ENCODE measurements at places on chromosomes 12 and 14.

DNA sequence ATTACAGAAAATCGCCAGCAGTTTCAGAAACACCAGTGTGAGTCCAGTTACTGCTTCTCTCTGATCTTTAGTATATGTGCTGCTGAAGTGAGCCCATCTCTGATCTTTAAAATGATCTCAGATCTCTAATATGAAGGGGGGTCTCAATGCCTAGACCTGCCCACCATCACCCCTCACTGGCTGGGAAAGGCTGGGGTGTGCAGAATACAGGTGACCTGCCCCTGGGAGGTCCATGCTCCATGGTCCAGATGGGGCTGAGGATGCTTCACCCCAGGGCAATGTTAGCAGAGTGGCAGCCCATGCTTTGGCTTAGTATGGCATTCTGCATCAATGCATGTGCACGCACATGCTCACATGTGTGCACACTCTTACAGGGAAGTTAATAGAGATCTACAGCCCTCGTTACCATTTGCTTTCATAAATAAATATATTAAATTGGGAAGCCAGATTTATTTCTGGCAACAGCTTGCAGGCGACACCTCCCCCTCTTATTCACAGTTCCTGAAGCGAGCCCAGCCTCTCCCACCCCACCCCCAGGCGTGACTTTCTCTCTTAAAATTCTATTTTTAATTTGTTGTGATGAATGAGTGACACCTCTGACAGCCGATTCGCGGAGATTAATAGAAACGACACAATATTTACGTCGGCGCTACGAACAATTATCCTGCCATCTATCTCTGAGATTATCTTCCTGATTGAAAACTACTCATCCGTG, 104.7 kb upstream of the ESRRB start:
- DNase-seq: no peak

DNA sequence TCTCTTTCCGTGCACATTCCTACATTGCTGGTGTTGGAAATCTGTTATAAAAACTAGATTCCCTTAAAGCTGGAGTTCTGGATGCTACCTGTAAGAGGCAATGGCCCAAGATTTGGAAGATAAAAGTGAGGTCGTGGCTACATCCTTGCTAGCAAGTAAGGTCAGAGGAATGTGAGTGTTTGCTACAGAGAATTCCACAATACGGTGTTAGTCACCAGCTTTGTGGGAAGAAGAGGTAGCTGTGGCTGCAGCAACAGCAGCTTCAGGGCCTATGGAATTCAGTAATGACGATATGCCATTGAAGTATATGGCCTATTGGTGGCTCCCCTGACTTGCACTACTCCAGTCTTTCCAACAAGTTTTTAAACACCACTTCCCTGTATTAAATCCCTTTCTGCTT, 227.7 kb upstream of the TMEM260 start:
- peak; percentile 91 for DNase-seq

DNA sequence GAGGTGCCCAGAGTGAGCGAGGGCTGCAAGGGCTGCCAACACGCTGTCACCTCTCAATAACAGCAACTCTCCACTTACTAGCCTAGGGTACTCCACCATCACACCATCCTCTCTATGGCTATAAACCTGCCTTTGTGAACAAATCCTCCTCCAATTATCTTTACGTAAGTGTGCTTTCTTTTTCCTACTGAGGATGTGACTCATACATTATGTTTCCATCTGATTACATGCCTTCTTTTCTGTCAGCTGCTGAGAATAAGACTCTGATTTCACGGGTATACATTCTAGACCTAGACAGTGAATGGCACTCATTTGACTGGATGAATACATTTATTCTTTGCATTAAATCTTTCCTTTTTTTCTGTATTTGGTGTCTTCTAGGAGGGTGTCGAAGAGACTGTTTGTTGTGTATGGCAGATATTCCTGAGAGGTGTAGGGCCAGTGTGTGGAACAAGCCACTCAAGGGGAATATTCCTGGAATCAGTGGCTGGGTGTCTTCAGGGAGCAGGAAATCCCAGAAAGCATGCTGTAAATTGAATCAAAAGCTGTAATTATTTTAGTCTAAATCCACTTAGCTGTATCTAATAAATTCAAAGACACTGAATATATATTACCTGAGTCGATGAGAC, 327.3 kb upstream of the TMTC1 start:
- DNase-seq: peak; percentile 48

DNA sequence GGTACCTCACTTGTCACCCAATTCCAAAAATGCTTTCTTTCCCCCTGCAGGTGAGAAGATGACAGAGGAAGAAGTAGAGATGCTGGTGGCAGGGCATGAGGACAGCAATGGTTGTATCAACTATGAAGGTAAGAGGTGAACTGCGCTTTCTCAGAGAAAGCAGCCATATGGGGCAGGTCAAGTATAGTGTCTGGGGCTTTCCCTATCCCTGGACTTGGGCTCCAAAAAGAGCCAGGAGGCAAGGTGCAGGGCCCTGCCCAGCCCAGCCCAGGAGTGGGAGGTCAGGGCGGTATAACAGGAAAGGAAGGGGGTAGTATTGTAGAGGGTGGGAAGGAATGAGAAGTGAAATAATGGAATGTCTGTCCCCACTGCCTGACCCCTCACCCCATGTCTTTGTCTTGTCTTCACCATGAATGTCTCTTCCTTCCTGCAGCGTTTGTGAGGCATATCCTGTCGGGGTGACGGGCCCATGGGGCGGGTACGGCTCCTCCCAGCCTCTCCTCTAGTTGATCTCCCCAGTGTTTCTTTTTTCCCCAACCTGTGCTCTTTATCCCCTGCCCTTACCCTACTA, 2.1 kb downstream of the MYL6 start:
- DNase-seq: no peak

DNA sequence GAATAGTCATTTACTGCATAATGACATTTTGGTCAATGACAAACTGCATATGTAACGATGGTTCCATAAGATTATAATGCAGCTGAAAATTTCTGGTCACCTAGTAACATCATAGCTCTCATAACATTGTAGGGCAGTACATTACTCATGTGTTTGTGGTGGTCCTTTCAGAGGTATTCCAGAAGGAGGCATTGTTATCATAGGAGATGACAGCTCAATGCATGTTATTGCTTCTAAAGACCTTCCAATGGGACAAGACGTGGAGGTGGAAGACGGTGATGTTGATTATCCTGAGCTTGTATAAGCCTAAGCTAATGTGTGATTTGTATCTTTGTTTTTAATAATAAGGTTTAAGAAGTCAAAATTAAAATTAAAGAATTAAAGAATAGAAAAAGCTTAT, 43.8 kb upstream of the TSPAN11 start:
- DNase-seq: peak; percentile 33

GRCh38 chr14:93493054-93493453, 62.3 kb downstream of the UNC79 start:
- DNase-seq: no peak

- DNase-seq: no peak
Measured at GRCh38 chr12:1836854-1837421, 16.6 kb downstream of the LRTM2 start.

DNA sequence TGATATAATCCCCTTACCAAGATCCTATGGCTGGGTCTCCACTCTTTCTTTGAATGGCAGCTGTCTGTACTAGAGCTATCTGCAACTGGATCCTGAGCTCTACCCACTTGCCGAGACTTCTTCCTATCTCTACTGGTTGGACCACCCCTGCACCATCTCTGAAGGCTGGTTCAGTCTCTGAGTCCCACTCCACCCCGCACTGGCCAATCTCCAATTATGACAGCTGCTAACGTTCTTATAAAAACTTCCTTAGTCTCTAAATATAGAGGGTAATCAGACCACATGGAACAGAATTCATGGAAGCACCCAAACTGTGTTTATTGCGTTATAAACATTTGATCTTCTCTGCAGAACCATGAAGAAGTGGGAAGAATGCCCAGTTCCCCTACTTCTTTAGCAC, 186.6 kb upstream of the EEA1 start:
- peak; percentile 72 for DNase-seq

DNA sequence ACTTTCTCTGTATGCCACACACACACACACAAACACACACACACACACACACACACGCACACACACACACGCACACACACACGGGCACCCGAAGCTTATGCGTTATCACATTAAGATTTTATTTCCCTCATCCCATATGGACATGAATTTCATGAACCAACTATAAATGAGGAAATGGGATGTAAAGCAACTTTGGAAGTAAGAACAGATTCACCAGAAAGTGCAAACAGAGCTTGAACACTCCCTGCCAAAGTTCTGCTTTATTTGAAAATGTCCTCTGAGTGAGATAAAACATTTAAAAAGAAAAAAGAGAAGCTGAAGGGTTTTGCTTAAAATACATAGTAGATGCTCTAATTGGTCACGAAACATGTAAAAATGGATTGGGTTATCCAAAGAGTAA, 90.4 kb upstream of the OTX2 start:
- no peak for DNase-seq

DNA sequence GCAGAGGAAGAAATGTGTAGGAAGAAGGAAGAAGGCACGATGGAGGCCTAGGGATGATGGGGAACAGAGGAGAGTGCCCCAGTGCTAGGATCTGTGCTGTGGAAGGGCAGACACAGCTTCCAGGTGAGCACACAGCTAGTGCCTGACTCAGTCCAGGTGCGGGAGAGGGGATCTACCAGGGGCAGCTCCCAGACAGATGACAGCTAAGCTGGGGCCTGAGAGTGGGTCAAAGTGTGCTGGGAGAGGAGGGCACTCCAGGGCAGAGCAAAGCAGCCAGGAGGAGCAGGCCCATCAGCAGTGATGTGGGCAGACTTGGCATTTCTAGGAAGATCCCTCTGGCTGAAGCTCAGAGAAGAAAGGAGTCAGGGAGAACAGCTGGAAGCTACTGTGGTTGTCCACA, 36.7 kb downstream of the LRTM2 start:
- no peak for DNase-seq

DNA sequence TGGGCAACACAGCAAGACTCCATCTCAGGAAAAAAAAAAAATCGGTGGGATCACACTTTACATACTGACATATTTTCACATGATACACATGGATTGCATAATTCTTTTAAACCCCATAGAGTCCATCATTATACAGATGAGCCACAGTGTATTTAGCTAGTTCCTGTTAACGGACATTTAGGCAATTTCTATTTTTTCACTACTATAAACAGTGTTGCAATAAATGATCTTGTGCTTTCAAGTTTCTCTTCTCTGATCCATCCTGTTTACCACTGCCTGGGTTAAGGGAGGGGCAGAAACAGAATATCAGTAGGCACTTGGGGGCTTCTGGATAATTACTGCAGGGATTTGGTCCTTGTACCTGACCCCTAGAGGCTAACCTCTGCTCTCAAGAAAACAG, 43.4 kb upstream of the SPTLC2 start:
- no peak for DNase-seq

DNA sequence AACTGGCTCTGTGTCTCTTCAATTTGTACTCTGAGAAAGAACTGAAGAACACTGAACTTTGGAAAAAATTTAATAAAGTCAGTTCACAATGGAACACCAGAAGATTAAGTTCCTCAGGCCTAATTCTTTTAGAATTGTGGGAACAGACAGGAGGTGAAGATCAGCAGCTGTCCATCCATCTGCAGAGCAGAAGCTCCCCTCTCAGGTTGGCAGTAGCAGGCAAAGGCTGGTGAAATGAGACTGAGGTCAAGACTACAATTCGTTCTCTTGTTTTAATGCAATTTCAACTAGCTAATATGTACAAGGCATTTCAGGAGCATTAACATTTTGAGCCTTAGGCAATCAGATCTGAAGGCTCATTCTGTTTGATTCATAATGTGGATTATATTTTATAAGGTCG, 10.3 kb upstream of the TRHDE start:
- DNase-seq: no peak

DNA sequence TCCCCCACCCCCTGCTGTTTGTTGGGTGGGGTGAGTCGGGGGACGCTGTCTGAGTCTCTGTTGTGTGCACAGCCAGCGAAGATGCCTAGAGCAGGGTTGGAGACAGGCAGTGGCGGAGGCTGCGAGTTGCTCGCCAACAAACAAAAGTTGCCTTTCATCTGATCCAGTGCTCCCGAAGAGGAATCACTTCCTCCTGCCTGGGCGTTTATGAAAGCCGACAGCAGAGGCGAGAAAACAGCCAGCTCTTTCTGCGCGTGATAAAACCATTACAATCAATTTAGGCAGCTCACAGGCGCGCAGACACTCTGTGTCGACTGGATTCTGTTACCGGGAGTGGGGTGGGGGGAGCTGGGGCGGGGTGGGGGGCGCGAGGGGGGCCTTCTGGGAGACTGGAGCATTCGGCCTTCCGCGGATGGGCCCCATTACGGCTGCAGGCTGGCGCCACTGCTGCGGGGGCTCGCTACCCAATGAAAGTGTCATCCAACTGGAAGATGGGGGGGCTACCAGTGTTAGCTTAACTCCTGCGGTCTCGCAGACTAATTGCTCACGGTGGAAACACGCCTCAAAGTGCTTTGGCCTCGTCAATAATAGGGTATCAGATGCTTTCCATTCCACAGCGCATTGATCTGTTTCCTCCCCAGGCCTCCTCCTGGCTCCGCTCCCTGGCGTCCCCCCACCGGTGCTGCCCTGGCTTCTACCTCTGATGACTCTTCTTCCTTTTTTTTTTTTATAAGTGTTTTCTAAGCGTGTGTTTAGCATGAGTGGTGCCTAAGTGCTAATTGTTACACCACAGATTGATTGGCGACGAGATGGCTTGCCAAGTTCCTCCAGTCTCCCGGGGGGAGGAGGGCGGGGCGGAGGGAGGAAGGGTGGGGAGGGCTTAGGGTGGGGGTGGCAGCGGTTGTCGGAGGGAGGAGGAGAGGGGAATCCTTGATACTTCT, 678.4 kb downstream of the MED13L start:
- peak; percentile 85 for DNase-seq

- peak; percentile 39 for DNase-seq
Measured at GRCh38 chr14:59870277-59871165, at the start of gene RTN1. Gene RTN1 (minus strand): TSS chr14:59870776. CDS start chr14:59870630, 146 bp downstream.

DNA sequence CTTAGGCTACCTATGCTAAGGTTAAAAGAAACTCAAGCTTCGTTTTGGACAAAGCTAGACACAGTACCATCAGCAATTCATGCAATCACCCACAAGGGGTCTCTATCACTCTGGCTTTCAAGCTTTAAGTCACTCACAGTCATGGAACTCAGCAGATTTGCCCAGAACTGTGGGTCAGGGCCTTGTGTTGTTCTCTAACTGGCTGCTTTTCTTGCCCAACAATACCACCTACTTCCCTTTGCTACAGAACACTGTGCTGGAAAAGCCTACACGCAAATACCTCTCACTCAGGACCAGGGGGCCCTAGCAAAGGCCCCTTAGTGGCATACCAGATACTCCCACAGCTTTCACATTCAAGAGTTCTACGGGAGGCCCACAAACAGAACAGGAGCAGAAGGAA, 9.1 kb downstream of the NEMP1 start:
- peak; percentile 85 for DNase-seq
